ENCODE measurements at places on chromosomes 2 and 18. TPM values are rescaled to one million over a fixed set of nuclear protein-coding genes. Genes with fewer than 3 reads are reported as not detected.

FMNL2 gene
- 2.8 TPM for total RNA-seq

- no peaks in the 10 kb centered on the region for H3K27me3 ChIP-seq
- no peak for DNase-seq
- H3K36me3 ChIP-seq = no peaks in the 10 kb centered on the region
Observed at GRCh38 chr2:110816404-110817365, 84.3 kb downstream of the ACOXL start.

DNA sequence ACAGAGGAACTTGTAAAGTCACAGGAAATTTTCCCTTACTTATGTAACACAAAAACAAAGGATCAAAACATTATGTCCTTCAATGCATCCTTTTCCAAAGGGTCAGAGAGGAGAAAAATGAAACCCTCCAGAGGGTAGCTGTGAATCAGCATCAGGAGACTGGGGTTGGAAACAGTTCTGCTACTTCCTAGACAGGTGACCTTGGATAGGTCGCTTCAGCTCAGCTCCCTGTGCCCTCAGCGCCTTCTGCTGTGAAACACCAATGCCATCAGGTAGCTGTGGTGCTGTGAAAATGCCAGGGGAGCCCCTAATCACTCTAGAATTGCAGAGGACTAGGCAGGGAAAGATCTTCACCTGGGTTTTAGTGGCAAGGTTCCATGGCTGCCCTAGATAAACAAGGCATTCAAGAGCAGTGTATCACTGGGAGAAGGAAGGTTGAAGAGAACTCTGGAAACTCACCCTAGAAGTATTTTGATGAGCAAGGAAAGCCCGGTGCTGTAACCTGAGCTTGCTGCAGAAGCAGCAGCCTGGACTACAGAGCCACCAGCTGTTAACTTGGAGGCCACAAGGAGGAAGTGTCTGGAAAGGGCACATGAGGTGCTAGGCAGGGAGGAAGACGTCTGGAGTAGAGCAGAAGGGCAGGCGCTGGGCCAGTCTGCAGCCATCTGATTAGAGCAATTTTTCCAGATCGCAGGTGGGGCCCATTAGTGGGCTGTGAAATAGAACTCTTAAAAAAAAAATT is 100.7 kb upstream of the MCFD2 start:
- DNase-seq = no peak
- no peak overlapping the region for H3K4me3 ChIP-seq
- H3K27me3 ChIP-seq = no peaks in the 10 kb centered on the region
- H3K36me3 ChIP-seq = peaks cover 47% of the 10 kb centered on the region

IL36G gene
- total RNA-seq = not detected

DNA sequence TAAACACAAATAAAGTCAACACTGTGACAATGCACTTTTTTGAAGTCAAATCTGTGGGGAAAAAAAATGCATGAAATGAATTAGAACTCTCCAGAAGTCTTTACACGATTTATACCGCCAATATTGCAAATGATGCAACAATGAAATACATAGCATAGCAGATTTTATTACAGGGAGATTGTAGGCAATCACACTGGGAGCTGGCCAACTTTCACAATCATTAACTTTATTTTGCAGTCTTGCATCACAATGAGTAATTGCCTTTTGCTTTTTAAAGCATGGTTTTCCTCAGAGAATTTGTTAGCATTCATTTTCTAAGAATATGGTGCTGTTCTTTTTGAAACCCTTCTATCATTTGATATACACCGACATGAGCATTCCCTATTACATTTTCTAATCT is 366.4 kb upstream of the FSIP2 start:
- H3K4me3 ChIP-seq = no peak overlapping the region
- no peaks in the 10 kb centered on the region for H3K36me3 ChIP-seq
- H3K27ac ChIP-seq = no peak overlapping the region
- no peak for DNase-seq

DNA sequence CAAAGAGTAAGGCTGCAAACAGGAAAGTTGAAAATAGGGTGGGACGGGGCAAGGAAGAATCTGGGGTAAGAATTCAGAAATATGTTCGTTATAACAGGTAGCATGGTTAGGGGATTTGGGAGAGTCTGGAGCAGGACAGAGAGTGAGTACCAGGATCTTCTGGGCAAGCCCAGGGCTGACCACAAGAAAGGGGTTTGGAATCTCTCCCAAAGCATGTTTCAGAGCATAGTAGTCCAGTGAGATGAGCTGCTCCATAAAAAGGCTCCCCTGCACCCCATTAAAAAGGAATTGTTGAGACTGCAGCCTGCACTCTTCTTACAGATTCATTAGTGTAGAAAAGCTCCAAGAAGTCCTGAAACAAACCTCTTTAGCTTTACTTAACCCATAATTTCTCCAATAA is 291.1 kb downstream of the MTX2 start:
- DNase-seq = no peak
- H3K27ac ChIP-seq = no peak overlapping the region
- H3K27me3 ChIP-seq = no peaks in the 10 kb centered on the region
- H3K4me3 ChIP-seq = no peak overlapping the region
- peaks cover 26% of the 10 kb centered on the region for H3K4me1 ChIP-seq
- H3K36me3 ChIP-seq = no peaks in the 10 kb centered on the region

DNA sequence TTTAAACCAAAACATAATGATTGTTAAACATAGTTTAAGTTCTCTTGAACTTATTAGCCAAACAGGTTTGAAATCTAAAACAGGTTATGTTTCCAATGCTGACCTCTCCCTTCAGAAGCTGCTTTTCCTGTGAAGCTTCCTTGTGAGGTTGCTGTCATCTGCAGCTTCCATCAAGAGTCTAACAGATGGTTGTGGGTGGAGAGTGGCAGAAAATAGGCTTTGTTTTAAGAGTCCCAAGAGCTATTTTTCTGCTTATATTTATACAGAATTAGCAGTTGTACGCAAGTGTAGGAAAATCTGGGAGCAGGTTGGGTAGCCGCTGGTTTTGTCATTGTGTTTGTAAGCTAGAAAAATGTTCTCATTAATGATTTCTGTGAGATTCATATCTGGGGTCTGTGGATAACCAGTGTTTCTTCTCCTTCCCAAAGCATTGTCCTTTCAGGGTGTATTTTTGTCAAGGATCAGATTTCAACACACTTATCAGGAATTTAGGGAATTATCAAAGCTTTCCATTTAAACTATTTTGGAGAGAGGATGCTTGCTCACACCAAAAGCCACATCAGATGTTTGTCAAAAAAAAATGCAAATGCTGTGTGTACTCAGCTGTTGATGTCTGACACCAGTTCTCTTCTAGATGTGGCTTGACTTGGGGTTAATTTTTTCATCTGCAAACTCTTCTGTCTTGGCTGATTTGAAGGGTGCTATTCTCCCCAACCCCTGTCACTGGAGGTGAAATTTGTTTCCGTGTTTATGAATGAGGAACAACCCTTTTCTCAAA is 78.1 kb upstream of the KIF5C start:
- H3K4me3 ChIP-seq = no peak overlapping the region
- no peak overlapping the region for H3K27ac ChIP-seq
- H3K27me3 ChIP-seq = no peaks in the 10 kb centered on the region
- no peaks in the 10 kb centered on the region for H3K4me1 ChIP-seq
- no peaks in the 10 kb centered on the region for H3K36me3 ChIP-seq
- DNase-seq = no peak

GRCh38 chr2:241159116-241159515 is 8.8 kb downstream of the PPP1R7 start:
- no peaks in the 10 kb centered on the region for H3K27me3 ChIP-seq
- H3K4me1 ChIP-seq = no peaks in the 10 kb centered on the region
- no peak overlapping the region for H3K27ac ChIP-seq

GRCh38 chr18:23401400-23402347 is 51.4 kb upstream of the RIOK3 start:
- no peak overlapping the region for H3K4me3 ChIP-seq
- H3K27ac ChIP-seq = no peak overlapping the region
- H3K27me3 ChIP-seq = no peaks in the 10 kb centered on the region
- no peaks in the 10 kb centered on the region for H3K4me1 ChIP-seq

GRCh38 chr2:168180914-168181313 is 66.5 kb downstream of the STK39 start:
- no peaks in the 10 kb centered on the region for H3K36me3 ChIP-seq
- H3K27me3 ChIP-seq = no peaks in the 10 kb centered on the region
- H3K4me1 ChIP-seq = peaks cover 53% of the 10 kb centered on the region
- H3K27ac ChIP-seq = no peak overlapping the region
- no peak for DNase-seq

- H3K36me3 ChIP-seq = no peaks in the 10 kb centered on the region
- H3K4me3 ChIP-seq = no peak overlapping the region
- peak; percentile 79 for DNase-seq
- H3K4me1 ChIP-seq = peaks cover 5% of the 10 kb centered on the region
Observed at GRCh38 chr2:224646242-224646846, 61.2 kb upstream of the CUL3 start.

DNA sequence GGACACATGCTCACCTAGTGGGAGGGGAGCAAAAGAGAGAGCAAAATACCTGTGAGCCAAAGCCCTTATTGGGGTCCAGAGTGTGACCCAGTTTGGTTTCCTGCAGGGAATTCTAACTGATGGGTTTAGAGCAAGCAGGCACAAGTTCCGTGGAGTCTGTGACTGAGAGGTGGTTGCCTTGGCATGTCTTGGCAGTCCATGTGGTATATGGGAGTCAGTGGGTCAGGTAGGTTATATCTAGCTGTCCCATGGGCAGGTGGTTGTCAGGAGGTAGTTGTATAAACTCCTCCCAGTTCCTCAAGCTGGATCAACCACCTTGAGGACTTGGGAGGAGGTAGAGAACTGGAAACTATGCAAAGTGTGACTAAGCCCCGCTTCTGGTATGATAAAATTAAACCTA is 452.8 kb upstream of the VWC2L start:
- no peak for DNase-seq
- no peak overlapping the region for H3K4me3 ChIP-seq
- H3K4me1 ChIP-seq = no peaks in the 10 kb centered on the region
- H3K36me3 ChIP-seq = no peaks in the 10 kb centered on the region

- no peak overlapping the region for H3K27ac ChIP-seq
- H3K4me1 ChIP-seq = no peaks in the 10 kb centered on the region
- no peaks in the 10 kb centered on the region for H3K36me3 ChIP-seq
- no peak for DNase-seq
- no peak overlapping the region for H3K4me3 ChIP-seq
- H3K27me3 ChIP-seq = no peaks in the 10 kb centered on the region
Observed at GRCh38 chr2:192814376-192814775, 619.6 kb upstream of the TMEFF2 start.

GRCh38 chr2:30686669-30687068 is 120.6 kb downstream of the CAPN13 start:
- H3K4me1 ChIP-seq = peaks cover 9% of the 10 kb centered on the region
- H3K36me3 ChIP-seq = no peaks in the 10 kb centered on the region
- DNase-seq = no peak
- H3K4me3 ChIP-seq = no peak overlapping the region
- H3K27ac ChIP-seq = no peak overlapping the region

GRCh38 chr18:3852321-3852720 is 402.3 kb downstream of the TGIF1 start:
- no peak overlapping the region for H3K4me3 ChIP-seq
- H3K4me1 ChIP-seq = no peaks in the 10 kb centered on the region
- no peaks in the 10 kb centered on the region for H3K36me3 ChIP-seq
- DNase-seq = no peak
- H3K27ac ChIP-seq = no peak overlapping the region
- no peaks in the 10 kb centered on the region for H3K27me3 ChIP-seq

DNA sequence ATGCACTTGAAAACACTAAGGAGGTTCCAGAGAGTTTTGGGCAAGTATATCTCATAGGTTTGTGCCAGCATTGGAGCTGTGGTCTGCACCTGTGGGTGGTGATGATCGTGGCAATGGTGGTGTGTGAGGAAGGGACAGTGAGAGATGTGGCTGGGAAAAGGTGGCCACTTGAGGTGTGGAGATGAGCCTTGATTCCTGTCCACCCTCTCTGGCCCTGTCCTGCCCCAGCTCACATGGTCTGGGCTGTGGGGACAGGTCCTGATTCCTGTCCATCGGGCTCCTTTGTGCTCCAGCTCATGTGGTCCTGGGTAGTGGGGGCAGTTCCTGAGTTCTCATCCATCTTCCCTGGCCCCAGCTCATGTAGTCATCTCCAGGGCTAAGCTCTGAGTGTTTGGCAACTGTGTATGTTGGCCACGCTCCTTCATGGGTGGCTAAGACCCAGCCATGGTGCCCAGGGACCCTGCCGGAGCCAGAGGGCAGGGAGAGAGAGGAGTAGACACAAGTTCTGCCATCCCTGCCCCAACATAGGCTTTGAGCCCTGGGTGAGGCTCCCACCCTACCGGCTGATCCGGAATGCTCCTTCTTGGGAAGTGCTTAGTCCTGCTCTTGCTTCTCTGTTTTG is 294.4 kb upstream of the HDAC4 start:
- H3K27ac ChIP-seq = no peak overlapping the region
- no peak overlapping the region for H3K4me3 ChIP-seq
- H3K4me1 ChIP-seq = no peaks in the 10 kb centered on the region
- no peak for DNase-seq
- no peaks in the 10 kb centered on the region for H3K27me3 ChIP-seq

OR6B3 gene
- total RNA-seq = not detected

CTLA4 gene
- total RNA-seq = not detected

MARCO gene
- total RNA-seq = not detected

GRCh38 chr18:77023102-77023782 is 109.3 kb downstream of the MBP start:
- peak; percentile 60 for DNase-seq
- H3K4me3 ChIP-seq = no peak overlapping the region
- peak overlapping the region; percentile 65 for H3K27ac ChIP-seq
- peaks cover 46% of the 10 kb centered on the region for H3K4me1 ChIP-seq
- no peaks in the 10 kb centered on the region for H3K27me3 ChIP-seq

- no peaks in the 10 kb centered on the region for H3K4me1 ChIP-seq
- no peak for DNase-seq
- H3K27ac ChIP-seq = no peak overlapping the region
- no peaks in the 10 kb centered on the region for H3K27me3 ChIP-seq
- no peaks in the 10 kb centered on the region for H3K36me3 ChIP-seq
- H3K4me3 ChIP-seq = no peak overlapping the region
Observed at GRCh38 chr2:222480497-222480896, 56.2 kb downstream of the SGPP2 start.

- no peak for DNase-seq
- peaks cover 45% of the 10 kb centered on the region for H3K36me3 ChIP-seq
- no peak overlapping the region for H3K4me3 ChIP-seq
Observed at GRCh38 chr2:60512062-60512622, 41.3 kb downstream of the BCL11A start.

DNA sequence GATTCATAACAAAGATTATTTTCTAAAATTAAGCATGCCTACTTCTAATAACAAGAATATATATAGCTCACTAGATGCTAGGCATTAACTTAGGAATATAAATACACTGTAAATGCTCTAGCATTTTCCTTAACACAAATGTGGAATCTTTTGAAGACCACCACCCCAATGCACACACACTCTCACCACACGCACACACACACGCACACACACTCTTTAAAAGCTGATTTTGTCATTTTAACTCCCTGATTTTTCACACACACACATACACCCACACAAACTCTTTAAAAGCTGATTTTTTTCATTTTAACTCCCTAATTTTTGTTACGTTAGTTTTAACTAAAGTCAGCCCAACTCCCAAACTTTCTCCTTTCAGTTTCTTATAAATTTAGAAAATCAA is 3.0 kb downstream of the COL5A2 start:
- H3K27ac ChIP-seq = no peak overlapping the region
- no peaks in the 10 kb centered on the region for H3K36me3 ChIP-seq
- no peak overlapping the region for H3K4me3 ChIP-seq
- DNase-seq = no peak

FHL2 gene
- total RNA-seq = 0.26 TPM

GRCh38 chr2:190929919-190930318 is 49.3 kb downstream of the GLS start:
- peaks cover 2% of the 10 kb centered on the region for H3K4me1 ChIP-seq
- no peaks in the 10 kb centered on the region for H3K27me3 ChIP-seq
- H3K27ac ChIP-seq = no peak overlapping the region

OTX1 gene
- 6.4 TPM for total RNA-seq

GRCh38 chr2:111676291-111676822 is 207.6 kb downstream of the ANAPC1 start:
- no peaks in the 10 kb centered on the region for H3K27me3 ChIP-seq
- no peak overlapping the region for H3K27ac ChIP-seq
- peaks cover 18% of the 10 kb centered on the region for H3K4me1 ChIP-seq
- DNase-seq = no peak

All from Karpas-422 (cell line).